ENCODE measurements at places on chromosomes 13 and 19.

- no peak for DNase-seq
Observed at GRCh38 chr13:36819739-36820090, 693 bp downstream of the RFXAP start.

DNA sequence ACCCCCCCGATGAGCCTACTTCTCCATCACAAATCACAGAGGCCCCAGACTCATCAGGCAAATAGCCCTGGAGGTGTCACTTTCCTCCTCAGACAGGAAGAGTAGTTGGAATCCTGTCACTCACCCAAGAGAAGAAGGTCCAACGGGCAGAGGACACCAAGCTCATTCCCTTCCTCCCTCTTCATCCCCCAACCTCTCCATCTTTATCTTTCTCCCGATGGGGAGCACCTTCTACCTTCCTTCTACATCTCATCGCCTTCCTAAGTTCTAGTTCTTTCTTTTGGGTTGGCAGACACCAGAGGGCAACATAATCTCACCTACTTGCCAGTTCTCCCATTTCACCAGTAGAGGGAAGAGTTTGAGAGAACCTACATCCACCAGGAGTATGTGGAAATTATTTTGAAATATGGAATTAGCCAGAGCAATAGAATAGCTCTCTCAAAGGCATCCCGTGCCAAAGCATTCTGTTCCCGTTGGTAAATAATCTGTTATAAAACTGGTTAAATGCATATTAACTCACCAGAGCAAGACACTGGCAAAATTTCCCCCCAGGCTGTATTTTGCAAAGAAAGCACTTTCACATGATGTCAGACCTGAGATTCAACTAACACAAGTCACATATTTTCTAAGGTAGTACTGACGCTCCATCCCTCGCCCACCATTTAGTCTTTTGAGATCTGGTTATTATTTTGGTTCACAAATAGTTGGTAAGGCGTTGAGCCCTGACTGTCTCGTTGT is 55.0 kb downstream of the ZIC5 start:
- peak; percentile 67 for DNase-seq

- no peak for DNase-seq
Observed at GRCh38 chr19:47172666-47173455, 42.2 kb downstream of the SAE1 start.

- no peak for DNase-seq
Observed at GRCh38 chr19:58367698-58368454, 5.3 kb upstream of the ZNF497 start.

DNA sequence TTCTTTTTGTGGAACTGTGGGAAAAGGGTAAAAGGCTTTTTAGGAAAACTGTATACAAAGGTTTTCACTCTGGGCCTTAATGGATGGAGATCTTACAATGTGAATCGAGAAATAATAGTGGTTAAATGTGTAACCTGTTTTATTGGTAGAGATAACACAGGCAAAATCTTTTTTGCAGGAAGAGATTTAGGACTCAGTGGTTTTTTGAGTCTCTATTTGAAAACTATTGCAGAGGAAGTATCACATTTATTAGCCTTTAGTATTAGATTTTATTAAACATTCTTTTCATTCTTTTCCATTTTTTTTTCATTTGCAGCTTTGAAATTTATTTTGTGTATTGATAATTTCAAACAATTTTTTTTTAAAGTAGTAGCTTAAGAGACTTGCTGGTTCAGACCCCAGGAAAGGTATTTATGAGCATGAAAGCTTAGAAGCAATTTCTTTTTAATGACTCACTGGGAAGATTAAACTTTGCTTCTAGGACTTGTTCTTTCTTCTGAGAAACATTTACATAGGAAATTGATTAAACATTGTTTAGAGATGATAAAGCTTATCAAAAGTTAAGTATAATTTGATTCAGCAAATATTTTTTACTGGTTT is 10.5 kb downstream of the KLF5 start:
- DNase-seq: no peak
